ENCODE measurements at places on chromosomes 11 and 22. TPM values are rescaled to one million over a fixed set of nuclear protein-coding genes. Genes with fewer than 3 reads are reported as not detected.

The ST14 gene
- 14.5 TPM for total RNA-seq

DNA sequence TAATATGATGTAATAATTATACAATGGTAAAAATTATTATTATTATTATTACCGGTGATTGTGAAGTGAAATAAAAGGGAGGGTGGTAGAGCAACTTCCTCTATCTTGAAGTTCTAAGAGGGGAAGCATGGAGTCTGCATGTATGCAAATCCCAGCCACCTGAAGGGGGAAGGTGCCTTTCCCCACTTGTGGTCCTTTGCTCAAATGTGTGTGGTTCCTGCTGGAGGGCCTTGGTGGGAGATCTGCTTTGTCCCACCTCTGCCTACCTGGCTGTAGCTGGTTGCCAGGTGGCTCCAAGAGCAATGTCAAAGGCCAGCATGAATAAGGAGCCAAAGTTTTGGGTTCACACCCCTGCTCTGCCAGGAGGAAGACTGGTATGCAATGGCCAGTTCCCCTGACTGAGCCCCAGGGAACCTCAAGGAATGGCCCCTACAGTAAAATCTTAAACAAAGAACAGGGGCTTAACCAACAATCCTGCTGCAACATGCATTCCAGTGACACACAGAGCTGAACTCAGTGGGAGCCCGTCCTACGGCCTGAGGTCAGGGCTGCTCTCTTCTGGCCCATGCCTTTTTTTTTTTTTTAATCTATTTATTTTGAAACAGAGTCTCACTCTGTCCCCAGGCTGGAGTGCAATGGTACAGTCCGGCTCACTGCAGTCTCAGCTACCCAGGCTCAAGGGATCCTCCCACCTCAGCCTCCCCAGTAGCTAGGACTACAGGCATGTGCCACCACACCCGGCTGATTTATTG is 8.5 kb downstream of the TMEM132A start:
- H3K36me3 ChIP-seq: no peaks in the 10 kb centered on the region
- H3K27ac ChIP-seq: peak overlapping the region; percentile 71
- H3K4me3 ChIP-seq: no peak overlapping the region
- H3K4me1 ChIP-seq: peaks cover 50% of the 10 kb centered on the region
- no peaks in the 10 kb centered on the region for H3K27me3 ChIP-seq

DNA sequence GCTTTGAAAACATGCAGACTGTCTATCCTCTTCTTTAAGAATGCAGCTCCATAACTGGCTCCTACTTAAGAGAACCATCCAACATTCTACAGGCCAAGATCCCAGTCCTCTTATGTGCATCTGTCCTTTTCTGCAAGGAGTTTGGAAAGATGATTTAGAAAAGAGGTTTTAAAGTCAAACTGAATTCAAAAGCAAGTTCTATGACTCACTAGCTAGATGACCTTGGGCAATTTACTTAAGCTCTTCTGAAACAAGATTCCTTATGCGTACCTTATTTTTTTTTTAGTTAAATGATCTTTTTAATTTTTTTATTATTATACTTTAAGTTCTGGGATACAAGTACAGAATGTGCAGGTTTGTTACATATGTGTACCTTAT is 29.2 kb downstream of the GUCY1A2 start:
- no peaks in the 10 kb centered on the region for H3K4me1 ChIP-seq
- H3K36me3 ChIP-seq: no peaks in the 10 kb centered on the region
- H3K27ac ChIP-seq: peak overlapping the region; percentile 39
- H3K4me3 ChIP-seq: no peak overlapping the region
- no peak for DNase-seq

The P2RX6 gene
- 7.5 TPM for total RNA-seq

The MEI1 gene
- total RNA-seq: 17.7 TPM

Measured in spleen (tissue), 13 donors.